Thymus (tissue), 14 donors: ENCODE measurements at places on chromosomes 11 and 22.

DNA sequence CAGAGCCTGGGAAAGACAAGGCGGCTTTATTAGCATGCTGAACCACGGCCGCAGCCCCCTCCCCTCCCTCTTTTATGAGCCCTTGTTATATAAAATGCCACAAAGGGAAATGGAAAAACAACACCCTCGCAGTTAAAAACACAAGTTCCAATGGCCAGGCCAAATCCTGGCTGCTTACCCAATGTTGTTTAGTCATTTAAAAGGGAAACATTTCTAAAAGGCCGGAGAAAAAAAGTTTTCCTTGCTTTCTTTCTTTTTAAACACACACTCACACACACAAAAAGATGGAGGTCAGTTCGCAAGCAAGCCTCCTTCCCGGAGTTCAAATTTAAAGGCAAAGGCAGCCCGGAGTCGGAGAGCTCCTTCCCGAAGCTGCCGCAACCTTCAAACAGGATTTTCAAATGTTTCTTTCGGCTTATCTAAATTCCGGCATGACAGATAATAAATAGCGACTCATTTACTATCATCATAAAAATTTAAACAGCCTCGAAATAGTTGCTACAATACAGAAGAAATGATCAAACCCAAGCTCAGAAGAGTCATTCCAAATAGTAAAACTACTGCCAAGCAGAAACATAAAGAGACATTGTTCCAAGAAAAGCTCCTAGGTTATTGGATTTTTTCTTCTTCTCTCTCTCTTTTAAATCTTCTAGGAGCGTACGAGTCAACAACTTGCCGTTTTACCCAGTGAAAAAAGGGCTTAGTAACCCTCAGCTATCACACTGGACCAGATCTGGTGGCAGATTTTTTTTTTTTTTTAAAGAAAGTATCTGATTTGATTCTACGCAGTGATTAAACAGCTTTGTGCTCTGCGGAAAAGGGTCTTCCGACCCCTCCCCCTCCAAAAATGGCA is 3.5 kb downstream of the PHF21B start:
- DNase-seq, result no peak

DNA sequence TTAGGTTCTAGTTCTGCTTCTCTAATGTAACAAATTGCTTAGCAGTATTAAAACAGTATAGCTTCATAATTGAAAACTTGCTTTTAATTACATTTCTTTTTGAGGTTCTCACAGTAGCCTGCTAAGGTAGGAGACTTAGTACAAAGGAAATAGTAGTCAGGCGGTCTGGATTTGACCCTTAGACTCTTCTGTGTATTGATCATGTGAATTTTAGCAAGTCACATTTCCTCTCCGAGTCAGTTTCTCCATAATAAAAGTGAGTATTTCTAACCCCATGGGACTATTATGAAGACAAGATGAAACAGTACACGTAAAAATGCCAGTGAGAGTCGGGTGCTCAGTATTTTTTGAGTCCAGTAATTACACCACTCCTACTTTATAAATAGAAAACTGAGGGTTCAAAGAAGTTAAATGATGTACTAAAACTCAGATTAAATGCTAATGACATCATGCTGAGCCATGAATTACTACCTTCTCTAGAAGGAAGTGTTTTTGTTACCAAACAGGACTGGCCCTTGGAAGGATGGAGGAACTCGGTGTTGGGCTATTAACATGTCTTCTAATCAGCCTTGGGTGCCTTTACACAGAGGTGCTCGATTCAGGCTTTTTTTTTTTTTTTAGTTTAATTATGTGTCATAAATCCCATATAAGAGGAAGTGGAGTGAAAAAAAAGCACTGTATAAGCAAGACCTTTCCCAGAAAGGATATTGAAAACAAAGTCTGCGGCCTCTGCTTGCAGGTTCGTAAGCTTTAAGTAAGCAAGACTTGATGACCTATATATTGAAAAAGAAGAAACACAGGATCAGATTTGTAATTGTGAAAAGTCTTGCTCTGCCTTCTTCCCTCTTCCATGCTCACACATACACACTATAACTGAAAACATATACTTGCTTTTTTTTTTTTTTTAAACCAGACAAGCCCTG is 109.0 kb downstream of the EMSY start:
- no peak for DNase-seq

GRCh38 chr11:86459682-86460460 is 85.2 kb downstream of the CCDC81 start:
- no peak for DNase-seq

GRCh38 chr11:12079726-12080556 is 30.4 kb upstream of the MICAL2 start:
- DNase-seq, result no peak

DNA sequence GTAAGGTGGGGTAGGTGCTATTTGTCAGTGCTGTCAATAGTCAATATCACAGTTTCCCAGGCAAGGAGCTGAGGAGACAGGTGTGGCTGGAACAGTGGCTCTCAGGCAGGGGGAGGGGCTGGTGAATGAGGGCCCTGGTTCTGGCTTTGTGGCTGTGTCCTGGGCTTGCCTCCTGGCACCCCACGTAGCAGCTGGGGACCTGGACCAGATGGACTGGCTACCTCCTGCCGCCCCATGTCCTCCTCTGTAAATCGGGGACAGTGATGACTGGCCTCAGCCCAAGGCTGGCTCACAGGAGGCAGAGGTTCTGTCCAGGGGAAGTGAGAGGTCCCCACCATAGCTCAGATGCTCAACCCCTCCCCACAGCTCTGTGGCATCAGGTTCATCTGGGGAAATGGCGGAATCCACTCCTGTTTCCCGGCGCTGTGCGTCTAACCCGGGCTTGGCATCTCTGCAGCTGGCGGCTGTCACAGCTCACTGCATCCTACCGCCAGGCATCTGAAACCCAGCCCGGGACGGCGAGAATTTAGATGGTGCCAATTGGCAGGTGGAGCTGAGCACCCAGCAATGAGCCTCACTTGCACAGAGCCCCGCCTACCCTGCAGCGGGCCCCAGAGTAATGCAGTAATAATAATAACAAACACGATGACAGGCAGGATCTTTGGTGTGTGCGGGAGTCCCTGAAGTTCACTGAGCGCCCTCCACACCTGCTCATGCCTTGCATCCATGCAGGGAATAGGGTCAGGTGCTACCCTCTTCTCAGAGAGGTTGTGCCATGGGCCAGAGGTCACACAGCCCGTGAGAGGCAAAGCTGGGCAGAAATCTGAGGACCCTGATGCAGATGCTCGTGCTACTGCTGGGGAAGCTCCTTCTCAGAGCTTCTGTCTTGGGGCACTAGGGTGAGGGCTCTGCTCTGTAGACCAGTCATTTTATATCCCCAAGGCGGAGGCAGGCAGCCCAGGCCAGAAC is 27.8 kb upstream of the SHISAL1 start:
- DNase-seq, result no peak

DNA sequence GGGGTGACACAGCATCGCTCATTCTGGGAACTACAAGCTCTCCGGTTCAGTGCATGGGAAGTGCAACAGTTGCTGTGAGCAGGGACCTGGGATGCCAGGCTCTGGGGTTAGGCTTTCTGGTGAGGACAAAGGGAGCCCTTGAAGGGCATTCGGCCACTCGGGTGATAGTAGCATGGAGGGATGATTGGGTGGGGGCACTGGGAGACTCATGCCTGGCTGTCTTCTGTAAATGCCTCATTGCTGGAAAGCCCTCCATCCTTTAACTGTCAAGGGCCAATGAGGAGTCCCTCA is 9.9 kb downstream of the OAF start:
- no peak for DNase-seq

GRCh38 chr11:113272927-113273615 is 41.3 kb upstream of the TTC12 start:
- no peak for DNase-seq

GRCh38 chr22:38313384-38313955 is 3.8 kb downstream of the CSNK1E start:
- DNase-seq, result no peak

GRCh38 chr11:110910384-110910783 is 198.1 kb upstream of the ARHGAP20 start:
- no peak for DNase-seq

DNA sequence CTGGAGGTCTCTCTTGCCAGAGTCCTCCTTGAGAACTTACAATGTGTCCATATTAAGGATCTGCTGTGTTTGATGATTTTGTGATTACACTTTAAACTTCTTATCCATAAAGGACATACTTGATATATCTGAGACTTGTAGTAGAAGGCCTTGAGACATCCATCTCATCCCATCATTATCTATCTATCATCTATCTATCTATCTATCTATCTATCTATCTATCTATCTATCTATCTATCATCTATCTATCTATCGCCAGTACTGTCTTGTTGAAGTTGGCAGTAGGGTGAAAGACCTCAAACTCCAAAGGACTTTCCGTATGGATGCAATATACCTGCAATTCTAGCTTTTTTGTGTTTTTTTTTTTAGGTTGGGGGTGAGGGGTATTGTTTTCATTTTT is 2.5 kb upstream of the EHF start:
- no peak for DNase-seq
